ENCODE measurements at places on chromosomes 11 and 22.

- no peak for DNase-seq
Observed at GRCh38 chr11:11247576-11247975, 105.5 kb downstream of the CSNK2A3 start.

DNA sequence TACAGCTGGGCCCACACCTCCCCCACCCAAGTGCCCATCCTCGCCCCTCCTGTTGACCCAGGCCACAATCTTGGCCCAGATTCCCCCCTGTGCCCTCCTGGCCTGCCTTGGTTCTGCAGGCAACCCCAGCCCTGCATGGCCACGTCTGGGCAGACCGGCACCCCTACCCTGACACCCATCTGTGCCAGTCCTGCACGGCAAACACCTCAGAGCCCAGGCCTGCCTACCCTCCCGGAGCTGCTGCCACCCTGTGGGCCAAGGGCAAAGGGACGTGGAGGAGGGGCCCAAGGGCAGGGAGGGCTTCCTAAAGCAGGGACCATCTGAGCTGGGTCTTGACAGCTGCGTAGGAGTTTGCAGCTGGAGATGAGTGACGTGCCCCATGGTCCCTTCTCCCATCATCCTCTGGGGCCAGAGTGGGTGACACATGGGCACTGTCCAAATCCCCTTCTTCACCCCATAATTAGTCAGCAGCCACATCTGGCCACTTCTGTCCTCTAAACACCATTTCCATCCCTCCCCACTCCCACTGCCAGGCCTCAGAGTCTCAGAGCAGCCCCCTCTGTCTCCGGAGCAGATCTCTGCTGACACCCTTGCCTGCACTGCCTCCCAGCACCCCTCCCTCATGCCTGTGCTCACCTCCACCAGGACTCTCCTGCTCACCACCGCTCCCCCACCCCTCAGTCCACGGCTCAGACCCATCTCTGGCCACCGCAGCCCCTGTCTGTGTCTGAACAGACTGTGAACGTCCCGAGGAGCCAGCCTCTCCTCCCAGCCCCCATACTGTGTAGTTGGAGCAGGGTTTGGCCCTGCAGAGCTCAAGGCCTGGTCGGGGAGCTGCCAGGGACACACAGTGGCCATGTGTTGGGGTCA, 35.6 kb upstream of the PPARA start:
- DNase-seq: no peak

DNA sequence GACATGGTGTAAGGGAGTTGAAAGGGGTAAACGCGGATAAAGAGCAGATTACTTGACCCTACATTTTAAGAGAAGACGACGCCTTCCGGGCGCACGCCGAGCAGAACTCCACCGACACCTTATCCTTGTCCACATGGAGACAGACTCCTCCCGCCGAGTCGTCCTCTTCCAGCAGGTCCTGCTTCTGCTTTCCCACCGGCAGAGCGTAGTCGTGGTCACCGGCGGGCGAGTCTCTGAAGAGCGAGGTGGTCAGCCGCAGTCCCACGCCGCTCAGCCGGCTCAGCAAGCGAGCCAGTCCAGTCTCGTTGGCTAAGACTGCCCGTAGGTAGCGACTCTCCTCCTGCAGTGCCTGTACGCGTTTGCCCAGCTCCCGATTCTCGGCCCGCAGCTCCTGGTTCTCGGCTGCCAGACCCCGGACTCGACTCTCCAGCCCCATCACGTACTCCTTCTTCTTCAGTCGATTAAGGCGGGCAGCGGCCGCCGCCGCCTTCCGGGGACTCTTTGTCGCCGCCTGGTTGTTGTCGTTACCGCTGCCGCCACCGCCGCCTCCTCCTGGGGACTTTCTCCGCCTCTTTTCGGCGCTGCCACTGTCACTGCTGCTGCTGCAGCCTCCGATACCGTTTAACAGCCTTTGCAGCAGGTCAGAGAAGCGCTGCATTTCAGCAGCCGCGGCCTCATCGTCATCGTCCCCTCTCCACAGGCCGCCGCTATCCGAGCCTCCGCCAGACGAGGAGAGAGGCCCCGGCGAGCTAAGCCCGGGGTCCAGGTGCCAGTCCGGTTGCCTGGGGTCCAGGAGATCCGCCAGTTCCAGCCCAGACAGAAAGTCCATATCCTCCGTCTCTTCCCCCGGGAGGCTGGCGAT, 945 bp downstream of the CREBZF start:
- DNase-seq: no peak

- no peak for DNase-seq
Observed at GRCh38 chr22:22513619-22514018, 5.1 kb upstream of the ZNF280B start.

GRCh38 chr11:79956061-79956460, 515.2 kb upstream of the TENM4 start:
- DNase-seq: no peak

GRCh38 chr11:111819161-111819828, 52.1 kb downstream of the ALG9 start:
- DNase-seq: peak; percentile 72

GRCh38 chr11:1382429-1382828, 7.3 kb upstream of the BRSK2 start:
- DNase-seq: no peak

DNA sequence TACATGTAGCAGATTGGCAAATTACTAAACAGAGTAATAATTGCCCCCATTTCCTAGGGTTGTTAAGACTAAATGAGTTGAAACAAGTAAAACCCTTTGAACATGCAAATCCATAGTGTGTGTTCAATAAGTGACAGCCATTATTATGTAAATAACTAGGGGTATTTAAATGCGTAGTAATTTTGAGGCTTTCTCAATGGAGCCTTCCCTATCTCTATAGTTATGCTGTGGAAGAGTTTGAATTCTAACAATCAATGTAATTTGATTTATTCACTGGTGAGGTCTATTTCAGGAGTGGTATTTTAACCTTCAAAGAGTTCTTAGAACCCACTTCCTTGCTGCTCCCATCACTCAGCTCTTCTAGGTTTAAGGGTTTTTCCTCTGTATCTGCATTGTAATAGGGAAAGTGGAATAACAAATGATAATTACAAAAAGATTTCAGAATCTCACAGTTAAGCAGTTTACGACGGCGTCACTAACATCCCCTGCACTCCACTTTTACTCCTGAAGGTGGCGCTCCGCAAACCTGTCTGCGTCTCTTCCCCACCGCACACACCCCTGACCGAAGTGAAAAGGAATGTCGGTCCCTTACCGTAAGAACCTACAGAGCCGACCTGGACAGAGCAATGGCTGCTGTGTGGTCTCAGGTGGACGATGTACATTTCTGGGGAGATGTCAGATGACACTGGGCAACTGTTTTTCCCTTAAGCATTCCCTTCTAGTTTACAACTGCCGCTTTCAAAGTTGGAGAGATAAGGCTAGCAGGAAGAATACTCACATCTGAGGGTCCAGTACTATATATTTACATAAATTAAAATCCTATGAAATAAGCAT, 80.8 kb downstream of the ZC3H12C start:
- no peak for DNase-seq

DNA sequence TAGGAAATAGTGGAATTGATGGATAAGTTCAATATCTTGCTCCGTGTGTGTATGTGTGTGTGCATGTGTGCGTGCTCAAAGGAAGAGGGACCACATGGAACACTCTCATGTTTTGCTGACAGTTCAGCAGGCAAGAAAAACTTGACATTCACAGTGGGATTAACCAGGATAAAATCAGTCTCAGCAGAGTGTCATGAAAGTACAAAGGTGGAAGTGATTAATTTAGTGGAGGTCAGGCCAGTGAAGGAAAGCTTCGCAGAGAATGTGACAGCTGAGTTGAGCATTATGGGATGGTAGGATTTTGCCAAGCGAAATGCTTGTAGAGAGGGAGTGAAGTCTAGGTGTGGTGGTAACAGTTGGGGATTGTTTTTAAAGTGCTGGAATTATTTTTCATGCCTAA, 15.7 kb upstream of the FBXO3 start:
- DNase-seq: no peak

All from AG04449 (cell line).